ENCODE measurements at places on chromosomes 7 and 10. TPM values are rescaled to one million over a fixed set of nuclear protein-coding genes. Genes with fewer than 3 reads are reported as not detected.

DNA sequence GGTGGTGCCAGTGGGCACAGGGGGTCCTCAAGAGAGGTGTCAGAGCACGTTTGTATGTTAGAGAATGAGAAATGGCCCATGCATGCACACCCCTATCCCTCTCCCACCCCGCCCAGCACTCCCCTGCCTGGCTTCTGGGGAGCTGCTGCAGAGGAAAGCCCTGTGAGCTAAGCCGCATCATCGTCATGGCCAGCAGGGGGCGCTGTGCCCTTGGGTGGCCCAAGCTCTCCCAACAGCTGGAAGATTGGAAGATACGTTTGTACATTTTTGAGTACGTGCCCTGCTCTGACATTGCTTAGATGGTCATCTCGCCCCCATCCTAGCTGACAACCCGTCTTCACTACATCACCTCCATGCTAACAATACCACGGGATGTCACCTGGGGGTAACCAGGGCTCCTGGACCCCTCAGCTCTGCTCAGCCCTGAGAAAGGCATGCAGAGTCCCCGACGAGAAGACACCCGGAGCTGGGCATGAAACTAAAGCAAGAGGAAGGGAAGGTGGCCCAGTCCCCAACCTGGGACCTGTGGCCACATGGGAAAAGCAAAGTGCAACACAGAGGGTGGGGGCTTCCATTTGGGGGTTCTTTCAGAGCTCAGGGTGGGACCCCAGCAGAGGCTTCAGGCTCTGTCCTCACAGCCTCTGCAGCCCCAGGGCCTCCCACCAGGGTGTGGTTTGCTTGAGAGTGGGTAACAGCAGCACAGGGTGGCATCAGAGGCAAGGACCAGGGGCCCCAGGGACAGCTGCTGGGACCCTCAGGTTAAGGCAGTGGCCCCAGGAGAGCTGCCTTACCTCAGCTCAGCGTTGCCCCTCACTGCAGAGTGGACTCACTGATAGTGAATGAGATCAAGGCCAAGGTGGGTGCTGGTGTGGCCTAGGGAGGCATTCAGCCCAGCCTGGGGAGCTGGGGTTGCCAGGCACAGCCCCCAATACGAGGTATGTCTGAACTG, 136.6 kb downstream of the PTPN20 start:
- DNase-seq: peak; percentile 69

Gene SLC18A2
- polyA plus RNA-seq: not detected

Gene BLOC1S2
- 30.4 TPM for polyA plus RNA-seq

DNA sequence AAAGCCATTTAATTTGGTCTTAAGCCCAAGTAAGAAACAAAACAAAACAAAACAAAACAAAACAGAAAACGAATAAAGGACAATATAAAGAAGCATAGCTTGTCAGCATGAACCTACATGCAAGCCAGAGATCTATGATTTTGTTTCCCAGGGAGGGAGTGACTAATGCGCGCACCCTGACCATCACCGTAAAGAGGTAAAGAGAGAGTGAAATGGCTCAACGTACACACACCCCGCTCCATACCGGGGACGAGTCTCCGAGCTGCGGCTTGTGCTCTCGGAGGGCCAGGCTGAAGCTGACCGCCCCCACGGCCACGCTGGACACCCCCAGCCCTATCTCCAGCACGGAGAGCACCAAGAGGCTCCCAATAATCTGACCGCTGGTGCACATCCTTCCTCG, 1.1 kb downstream of the TMEM196 start:
- DNase-seq: peak; percentile 7

GRCh38 chr10:101228153-101228965, 904 bp downstream of the LBX1 start:
- DNase-seq: peak; percentile 76

DNA sequence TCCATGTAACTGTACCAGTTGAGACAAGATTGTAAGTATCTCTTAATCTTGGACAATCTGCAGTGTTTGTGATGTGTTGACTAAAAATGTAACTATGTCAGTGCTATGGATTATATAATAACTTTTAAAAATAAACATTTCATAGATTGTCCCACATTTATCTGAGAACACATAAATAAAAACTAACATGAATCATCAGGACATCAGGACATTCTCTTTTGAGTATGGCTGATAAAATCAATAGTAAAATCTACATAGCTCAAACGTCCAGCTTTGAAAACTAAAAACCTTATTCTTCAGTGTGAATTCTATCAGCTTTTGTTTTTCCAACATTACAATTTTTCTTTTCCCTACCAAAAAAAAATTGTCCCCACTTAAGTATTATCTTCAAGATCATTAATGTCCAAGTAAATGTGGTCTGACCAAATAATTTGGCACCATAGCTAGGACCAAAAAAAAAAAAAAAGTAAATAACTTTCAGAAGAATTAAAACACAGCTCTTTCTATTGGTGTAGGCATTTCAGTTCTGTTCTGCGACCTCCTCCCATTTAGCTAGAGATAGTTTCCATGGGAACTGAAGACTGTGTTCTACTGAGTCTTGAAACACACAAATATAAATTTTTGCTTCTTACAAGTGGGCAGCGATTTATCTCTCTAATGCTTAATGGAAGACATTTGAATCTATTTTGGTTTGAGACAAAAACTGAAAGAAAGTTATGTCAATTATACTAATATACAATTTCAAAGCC, 123.0 kb upstream of the SGCE start:
- DNase-seq: no peak

Gene OPN1SW
- polyA plus RNA-seq: 0.05 TPM
